ENCODE measurements at places on chromosomes 6 and 20.
A peak's percentile ranks its signal among the peaks of the same experiment; 100 is the strongest.

DNA sequence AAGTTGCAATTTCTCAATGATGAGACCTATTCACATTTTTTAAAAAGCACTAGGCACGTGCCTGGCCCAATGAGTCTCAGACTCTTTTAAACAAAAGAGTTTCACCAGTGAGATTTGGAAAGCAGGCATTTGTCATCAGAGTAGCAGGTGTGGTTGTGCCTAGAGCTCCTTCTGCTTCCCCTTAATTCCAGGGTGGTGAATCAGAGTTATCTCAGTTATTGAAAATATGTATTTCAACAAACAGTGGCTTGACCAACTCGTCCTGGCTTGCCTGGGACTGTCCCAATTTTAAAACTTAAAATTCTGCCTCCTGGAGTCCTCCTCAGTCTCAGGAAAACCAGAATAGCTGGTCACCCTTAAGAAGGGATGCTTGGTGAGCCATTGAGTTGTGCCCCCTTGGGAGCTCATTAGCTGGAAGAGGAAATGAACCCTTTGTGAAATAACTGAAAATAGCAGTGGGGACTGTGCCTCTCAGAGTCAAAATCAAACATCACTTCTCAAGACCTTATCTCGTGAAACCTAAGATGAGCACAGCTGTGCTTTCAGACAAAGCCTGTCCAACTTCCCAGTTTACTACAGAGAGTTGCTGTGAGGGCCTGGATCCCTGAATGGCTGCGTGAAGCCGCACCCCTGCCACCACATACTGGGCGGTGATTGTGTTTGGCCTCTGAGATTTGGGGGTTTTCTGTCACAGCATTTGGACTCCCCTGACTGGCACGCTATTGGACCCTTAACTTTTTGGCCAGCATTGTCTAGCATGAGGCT, 116.3 kb downstream of the ANKRD60 start:
- peak; percentile 43 for DNase-seq

GRCh38 chr6:46104209-46104608, 25.6 kb upstream of the ENPP4 start:
- DNase-seq = no peak

GRCh38 chr6:69780585-69781178, 16.1 kb downstream of the LMBRD1 start:
- no peak for DNase-seq

GRCh38 chr20:53379014-53379832, 214.4 kb downstream of the ZNF217 start:
- no peak for DNase-seq

DNA sequence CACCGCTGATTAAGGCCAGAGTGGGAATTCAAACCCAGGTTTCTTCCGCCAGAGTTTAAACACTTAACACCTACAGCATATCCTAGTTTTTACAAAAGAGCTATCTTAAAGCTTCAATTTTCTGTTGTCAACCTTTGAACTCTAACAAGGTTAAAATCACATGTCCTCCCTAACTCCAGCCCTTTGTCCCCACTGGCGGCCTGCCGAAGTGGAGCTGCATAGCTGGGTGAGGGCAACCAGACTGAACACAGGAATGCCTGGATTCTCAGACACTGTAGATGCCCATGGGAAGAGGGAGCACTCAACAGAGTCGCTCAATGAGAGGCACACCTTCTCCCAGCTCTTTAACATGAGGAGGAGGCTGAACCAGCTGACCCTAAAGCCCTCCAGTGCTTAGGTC, 59.1 kb downstream of the LRFN2 start:
- no peak for DNase-seq

DNA sequence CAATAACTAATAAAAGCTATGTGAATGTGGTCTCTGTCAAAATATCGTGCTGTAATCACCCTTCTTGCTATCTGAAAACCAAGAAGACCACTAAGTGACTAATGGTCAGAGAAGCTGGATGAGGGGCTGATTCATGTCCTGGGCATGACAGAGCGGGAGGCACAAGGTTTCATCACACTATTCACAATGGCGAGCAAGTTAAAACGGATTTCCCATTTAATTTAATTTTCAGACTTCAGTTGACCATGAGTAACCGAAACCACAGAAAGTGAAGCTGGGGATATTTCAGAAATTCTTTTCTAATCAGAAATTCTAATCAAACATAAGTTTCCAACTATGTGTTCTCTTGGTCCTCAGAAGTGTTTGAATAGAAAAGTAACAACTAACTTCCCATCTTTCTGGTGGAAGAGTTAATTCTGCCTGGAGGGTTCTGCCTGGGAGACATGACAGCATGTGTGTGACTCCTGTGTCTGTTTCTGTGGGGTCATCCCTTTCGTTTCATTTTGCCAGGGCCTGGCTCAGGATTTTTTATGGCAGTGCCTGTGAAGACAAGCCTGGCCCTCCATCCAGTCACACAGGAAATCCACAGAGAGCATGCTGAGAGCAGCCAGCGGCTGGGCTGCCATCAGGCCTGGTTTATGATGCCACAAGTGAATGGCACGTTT, 98.9 kb downstream of the FAM120B start:
- DNase-seq = no peak

DNA sequence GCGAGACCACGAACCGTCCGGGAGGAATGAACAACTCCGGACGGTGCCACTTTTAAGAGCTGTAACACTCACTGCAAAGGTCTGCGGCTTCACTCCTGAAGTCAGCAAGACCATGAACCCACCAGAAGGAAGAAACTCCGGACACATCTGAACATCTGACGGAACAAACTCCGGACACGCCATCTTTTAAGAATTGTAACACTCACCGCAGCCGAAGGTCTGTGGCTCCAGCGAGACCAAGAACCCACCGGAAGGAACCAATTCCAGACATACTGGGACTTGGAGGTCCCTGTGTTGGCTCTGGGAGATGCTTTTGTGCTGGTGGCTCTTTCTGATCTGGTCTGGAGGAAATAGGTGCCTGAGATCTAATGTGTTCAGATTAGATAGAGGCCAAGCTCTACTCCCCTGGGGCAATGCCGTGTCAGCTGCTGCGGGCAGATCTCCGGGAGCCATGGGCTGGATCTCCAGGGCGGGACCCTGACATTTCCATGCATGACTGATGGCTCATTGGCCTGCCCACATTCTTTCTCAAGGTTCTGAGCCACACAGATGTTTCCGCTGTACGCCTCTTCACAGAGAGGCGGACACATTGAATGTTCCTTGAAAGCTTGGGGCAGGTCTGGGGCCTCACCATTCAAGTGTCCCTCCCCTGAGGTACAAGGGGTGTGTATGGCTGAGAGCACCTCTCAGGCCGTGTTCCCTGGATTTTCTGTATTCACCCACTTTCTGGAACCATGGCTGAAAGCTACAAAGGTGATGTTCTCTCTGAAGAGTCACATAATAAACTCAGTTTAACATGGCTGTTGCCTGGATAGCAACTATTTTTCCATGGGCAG, 29.3 kb downstream of the GMPR start:
- no peak for DNase-seq

DNA sequence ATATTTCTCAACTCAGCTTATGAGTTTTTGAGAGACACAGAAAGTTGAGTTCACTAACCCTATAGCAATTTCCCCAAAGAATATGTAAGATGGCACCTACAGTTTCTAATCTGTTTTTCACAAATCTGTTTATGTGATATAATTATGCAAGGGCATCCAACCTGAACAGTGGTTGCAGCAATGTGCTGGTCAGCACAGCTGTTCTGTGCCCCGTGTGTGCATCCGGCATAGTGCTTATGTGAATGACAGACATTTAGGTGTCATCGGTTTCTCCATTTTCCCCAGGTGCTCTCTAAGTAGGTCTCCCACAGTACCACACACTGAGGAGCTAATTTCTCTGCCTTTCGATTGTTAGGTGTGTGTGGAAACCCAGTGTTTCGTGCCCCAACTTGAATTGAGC, 7.7 kb upstream of the BACH2 start:
- DNase-seq = no peak

- DNase-seq = no peak
Observed at GRCh38 chr6:47375426-47375825, 65.7 kb upstream of the TNFRSF21 start.

DNA sequence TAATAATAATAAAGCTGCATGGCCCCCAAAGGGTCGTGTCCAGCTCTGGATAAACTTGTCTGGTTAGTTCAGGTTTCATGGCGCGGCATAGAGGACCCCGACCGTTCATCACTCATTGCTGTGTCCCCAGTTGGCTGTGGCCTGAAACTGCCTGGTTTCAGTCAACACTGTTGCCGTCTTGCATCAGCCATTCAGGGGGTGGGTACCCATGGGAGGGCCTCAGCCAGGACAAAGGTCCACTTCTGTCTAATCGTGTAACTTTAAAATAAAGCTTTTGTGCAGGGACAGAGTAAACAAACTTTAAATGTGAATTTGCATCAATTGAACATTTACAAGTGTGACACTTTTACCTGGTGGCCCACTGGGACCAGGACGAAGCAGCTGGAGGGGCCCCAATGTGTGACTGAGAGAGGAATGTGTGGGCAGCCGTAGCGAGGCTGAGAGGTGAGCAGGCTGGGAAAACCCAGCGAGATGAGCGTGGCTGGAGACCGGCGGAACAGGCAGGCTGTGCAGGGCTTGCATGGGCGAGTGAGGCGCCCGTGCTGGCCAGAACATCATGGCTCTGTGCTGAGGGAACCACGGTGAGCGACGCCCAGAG, 22.3 kb upstream of the UNC93A start:
- no peak for DNase-seq

- DNase-seq = no peak
Observed at GRCh38 chr20:17453592-17453991, 77.6 kb downstream of the BFSP1 start.

GRCh38 chr6:45417436-45417835, 39.7 kb upstream of the SUPT3H start:
- no peak for DNase-seq

DNA sequence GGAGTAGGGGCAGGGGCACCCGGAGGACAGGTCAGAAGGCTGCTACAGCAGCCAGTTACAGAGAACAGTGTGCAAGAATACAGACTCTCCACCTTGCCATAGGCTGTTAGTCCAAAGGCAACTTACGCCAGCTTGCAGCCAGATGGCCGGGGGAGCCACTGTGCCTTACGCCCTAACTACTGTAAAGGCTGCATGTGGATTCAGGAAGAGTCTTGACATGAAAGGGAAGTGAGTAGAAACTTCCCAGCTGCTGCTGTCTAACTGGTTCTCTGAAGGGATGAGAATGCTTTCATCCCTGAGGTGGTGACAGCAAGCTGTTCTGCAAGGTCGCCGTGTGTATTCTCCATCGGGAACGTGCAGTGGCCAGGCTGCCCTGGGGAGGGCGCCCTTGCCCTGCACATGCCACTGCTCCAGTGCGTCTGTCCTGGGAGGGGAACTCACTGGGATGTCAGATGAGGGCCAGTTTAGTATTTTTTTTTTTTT, 46.1 kb downstream of the LYRM4 start:
- DNase-seq = no peak

GRCh38 chr6:25193460-25194171, 85.6 kb upstream of the CARMIL1 start:
- no peak for DNase-seq

DNA sequence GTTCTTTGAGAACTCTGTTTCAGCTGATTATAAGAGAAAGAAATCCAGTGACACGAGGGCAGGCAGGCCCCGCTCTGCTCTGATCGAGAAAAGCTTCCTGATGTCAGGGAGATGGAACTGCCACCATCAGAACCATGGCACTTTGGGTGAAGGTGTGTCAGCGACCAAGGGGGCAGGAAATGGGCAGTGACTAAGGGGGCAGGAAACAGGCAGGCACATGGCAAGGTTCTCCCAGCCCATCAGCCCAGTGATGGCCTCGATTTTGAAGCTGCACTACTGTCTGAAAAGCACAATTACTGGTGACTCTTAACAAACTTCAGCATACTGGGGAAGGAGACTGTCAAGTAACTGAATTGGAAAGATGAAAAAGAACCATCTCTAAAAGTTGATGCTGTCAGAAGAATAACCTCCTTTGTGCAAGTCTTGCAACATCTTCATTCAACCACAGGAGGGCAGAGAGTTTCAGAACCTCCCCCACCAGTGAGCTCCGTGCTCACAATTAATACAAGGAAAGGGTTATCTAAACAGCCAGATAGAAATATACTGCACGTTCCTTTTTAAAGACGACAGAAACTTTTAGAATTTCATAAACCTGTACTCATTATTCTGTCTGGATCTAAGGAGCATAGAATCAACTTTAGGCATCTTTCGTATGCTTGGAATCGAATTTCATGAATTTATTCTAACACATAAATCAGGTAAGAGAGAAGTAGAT, 39.1 kb downstream of the TMX4 start:
- no peak for DNase-seq

GRCh38 chr6:64012351-64013001, 376.9 kb downstream of the PHF3 start:
- DNase-seq = no peak

DNA sequence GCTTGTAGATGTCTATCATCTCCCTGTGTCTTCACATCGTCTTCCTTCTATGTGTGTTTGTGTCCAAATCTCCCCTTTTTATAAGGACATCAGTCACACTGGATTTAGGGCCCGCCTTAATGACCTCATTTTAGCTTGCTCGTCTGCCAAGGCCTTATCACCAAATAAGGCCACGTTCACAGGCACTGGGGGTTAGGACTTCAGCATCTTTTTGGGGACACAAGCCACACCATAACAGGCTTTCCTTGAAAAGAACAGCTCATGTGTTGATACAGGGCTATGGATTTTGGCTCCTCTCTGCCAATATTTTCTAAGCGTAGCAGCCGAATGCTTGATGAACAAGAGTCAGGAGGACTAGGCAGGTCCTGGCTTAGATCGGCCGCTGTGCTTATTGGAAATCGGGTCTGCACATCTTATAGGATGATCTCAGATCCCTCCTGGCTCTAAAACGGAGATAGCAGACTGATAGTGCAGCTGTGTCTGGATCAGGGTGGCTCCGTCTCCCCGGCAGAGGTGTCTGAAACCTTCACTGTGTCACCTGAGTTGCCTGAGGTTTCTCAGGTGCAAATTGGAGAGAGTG, 16.2 kb upstream of the TMEM181 start:
- DNase-seq = no peak

DNA sequence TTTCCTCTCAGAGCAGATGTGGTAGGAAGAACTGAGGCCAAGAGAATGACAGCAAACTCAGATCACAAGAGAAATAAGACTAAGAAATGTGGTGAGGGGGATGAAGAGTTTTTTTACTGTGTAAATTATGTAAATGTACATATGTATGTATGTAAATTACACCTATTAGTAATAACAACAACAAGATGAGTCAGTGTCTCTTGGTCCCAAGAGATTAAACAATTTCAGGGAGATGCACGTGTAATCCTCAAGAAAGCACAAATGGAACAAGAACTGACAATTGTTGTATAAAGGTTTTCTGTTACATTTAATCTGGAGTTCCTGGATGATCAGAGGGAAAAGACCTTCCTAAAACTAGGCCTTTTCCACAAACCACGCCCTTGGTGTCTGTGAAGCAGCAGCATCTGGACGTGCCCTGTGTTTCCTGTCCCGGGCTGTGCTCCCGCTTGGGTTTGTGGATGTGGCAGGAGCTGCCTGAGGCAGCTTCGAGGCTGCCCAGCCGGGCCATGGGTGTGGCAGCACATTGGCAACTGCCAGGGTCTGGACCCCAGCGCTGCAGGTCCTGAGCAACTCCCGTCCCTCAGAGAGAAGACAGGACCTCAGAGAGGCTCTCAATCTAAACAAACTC, 994 bp downstream of the CLDN20 start:
- no peak for DNase-seq

- no peak for DNase-seq
Observed at GRCh38 chr20:57458400-57459160, 66.4 kb downstream of the CTCFL start.
